ENCODE measurements at places on chromosomes 12 and 14.

- no peak for DNase-seq
Measured at GRCh38 chr14:61468063-61468825, 146.9 kb downstream of the PRKCH start.

DNA sequence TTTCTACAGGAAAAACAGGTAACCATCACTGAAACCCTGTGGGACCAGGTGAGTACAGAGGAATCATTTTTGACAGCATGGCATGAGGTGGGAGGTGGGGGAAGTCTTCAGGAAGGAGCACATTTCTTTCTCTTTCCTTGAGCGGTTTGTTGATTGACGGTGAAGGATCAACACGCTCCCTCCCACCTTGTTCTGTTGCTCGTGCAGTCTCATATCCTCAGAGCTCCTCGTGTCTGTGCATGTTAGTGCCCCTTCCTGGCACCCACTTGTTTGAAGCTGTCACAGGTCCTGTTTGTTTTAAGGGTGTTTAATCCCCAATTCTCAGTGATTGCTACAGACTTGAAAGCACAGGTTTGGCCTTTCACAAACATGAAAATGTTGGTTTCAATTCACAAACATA is 4.4 kb downstream of the C12orf54 start:
- no peak for DNase-seq

DNA sequence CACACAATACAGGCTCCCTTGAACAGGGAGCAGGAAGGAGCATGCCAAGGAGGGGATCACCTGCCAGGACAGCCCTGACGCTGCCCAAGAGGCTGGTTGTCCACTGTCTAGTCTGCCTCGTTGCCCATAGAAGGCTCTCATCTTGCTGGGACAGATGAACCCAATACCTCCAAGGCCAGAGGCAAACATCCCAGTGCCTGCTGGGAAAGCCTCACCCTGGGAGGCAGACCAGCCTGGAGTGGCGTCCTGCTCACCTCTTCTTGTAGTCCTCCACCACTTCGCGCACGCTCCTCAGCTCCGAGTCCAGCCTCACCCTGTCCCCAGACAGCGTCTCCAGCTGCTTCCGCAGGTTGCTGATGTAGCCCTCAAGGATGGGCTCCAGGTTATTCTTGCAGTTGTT is 2.4 kb downstream of the KRT73 start:
- no peak for DNase-seq

- DNase-seq = no peak
Measured at GRCh38 chr12:69929531-69929930, 104.5 kb downstream of the MYRFL start.

DNA sequence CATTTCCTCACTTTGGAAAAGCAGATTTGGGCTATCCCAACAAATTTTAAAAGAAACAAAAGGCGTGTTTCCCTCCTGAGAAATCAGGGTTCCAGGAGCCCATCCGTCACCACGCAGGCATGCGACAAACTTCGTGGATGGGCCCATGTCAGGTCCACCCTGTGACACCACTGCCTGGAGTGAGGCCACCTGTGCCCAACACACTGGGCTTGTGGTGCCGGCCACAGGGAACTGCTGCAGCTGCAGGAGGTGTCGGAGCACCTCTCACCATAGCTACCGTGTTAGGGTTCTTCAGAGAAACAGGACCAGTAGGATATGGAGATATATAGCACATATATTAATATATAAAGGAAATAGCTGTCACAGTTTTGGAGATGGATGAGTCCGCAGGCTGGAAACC is 53.0 kb upstream of the BCL11B start:
- DNase-seq = no peak

GRCh38 chr14:66610154-66610563 is 102.2 kb downstream of the GPHN start:
- no peak for DNase-seq

DNA sequence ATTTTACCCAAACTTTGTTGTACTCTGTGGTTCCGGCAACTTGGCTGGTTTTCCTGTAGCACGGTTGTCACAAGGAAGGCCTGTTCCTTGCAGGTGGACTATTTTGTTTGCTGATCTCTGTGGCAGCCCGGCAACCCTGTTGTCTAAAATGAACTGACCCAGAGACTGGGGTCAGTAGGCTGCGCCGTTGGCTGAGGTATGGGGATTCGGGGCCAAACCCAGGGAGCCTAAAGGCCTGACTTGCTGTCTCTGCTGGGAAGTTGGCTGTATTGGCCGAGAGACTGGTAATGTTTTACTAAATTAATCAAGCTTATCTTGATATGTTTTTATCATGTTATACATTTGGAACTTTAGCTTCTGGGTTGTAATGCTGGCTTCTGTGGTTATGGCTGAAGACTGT is 13.8 kb downstream of the SMIM41 start:
- DNase-seq = no peak

DNA sequence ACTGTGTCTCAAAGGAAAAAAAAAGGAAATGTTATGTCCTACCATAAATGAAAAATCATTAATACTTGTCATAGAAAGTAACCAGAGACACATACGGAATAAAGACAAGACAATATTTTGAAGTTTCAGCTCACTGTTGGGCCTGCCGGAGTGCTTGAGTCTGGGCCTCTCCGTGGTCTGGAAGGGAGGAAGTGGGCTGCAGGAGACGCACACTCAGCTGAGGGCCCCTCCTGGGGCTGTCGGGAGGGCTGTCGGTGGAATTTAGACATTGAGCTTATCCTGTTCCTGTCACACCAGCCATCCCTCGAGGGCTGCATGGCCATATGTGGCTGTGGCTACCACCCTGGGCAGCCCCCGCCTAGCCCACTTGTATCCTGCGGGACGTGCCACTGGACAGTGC is 80.6 kb downstream of the DDX51 start:
- DNase-seq = no peak

Data from stimulated activated CD8-positive, alpha-beta memory T cell treated with anti-CD3 and anti-CD28 coated beads, Interleukin-4, amount 100 ng/mL, for 1 hour (primary cell).